Stimulated activated CD4-positive, alpha-beta T cell treated with anti-CD3 and anti-CD28 coated beads, Interleukin-1b, Interleukin-23, amount 100 ng/mL, for 24 hours (primary cell): ENCODE measurements at places on chromosomes 16 and 17.

DNA sequence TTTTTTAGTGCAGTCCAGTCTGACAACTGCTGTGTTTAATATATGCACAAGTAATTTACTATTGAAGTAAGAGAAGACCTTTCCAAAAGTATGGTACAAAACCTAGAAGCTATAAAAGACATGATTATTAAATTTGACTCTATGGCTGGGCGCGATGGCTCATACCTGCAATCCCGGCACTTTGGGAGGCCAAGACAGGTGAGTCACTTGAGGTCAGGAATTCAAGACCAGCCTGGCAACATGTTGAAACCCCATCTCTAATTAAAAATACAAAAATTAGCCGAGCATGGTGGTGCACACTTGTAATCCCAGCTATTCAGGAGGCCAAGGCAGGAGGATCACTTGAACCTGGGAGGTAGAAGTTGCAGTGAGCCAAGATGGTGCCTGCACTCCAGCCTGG is 41.4 kb upstream of the VWA3A start:
- DNase-seq: no peak

DNA sequence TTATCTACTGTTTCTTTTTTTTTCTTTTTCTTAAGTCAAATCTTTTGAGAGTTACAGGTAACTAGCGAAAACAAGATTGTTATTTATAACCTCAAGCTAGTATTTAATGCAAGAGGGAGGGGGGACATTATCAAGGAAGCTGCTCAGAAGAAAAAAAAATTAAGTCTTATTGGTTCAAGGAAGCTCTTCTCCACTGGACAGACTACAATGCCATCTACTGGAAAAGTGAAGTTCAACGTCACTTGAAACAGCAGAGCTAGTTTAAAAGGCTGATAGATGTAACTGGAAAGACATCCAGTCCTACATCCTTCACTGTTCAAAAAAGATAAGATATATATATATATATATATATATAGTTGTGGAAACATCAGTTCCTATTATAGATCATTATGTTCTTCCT is 418.0 kb upstream of the PSMD7 start:
- no peak for DNase-seq

- DNase-seq: peak; percentile 11
Observed at GRCh38 chr16:68417711-68418301, 30.5 kb downstream of the SMPD3 start.

- no peak for DNase-seq
Observed at GRCh38 chr17:82349287-82349701, 9.8 kb upstream of the TEX19 start.

DNA sequence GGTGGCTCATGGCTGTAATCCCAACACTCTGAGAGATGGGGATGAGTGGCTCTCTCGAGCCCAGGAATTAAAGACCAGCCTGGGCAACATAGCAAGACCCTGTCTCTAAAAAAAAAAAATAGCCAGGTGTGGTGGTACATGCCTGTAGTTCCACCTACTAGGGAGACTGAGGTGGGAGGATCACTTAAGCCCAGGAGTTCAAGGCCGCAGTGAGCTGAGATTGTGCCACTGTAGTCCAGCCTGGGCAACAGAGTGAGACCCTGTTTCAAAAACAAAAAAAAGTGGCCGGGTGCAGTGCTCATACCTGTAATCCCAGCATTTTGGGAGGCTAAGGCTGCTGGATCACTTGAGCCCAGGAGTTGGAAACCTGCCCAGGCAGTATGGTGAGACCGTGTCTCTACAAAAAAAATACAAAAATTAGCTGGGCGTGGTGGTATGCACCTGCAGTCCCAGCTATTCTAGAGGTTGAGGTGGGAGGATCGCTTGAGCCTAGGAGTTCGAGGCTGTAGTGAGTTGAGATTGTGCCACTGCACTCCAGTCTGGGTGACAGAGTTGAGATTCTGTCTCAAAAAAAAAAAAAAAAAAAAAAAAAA is 3.0 kb downstream of the C16orf54 start:
- DNase-seq: no peak

- DNase-seq: no peak
Observed at GRCh38 chr17:31967648-31968047, 30.8 kb downstream of the SUZ12 start.

GRCh38 chr16:3152027-3152276 is 17.1 kb downstream of the ZNF213 start:
- no peak for DNase-seq

DNA sequence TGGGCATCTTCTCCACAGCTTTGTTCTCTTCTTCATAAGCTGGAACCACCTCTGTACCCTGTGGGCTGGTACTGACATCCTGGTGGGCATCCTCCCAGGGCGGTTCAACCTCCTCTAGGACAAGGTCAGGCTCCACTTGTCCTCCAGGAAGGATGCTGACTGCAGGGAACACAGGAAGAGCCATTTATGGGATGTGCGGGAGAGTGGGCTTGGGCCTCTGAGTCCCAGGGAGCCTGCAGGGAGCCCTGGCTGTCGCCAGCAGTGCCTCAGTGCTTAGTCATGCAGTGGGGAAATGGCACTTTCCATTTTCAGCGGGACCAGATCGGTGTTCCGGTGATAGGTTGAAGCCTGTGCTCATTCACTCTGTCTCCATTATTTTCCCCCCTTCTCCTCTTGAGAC is 20.5 kb downstream of the CNGB1 start:
- no peak for DNase-seq

- DNase-seq: no peak
Observed at GRCh38 chr16:72149676-72150464, 22.1 kb downstream of the PMFBP1 start.

DNA sequence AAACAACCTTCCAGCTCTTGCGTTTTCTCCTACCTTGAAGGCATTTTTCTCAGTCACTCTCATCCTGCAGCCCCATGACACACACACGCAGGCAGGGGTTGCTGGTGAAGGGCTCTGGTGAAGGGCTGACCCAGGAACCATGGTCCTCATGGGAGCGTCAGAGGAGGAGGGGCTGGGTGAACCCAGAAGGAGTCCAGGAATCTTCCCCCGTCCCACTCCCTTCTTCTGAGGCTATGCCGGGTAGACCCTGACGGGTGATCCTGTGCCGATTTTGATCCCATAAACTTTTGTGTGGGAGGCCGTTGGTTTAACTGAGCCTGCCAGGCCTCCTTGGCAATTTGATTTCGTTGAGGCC is 278.4 kb upstream of the FOXF1 start:
- no peak for DNase-seq

DNA sequence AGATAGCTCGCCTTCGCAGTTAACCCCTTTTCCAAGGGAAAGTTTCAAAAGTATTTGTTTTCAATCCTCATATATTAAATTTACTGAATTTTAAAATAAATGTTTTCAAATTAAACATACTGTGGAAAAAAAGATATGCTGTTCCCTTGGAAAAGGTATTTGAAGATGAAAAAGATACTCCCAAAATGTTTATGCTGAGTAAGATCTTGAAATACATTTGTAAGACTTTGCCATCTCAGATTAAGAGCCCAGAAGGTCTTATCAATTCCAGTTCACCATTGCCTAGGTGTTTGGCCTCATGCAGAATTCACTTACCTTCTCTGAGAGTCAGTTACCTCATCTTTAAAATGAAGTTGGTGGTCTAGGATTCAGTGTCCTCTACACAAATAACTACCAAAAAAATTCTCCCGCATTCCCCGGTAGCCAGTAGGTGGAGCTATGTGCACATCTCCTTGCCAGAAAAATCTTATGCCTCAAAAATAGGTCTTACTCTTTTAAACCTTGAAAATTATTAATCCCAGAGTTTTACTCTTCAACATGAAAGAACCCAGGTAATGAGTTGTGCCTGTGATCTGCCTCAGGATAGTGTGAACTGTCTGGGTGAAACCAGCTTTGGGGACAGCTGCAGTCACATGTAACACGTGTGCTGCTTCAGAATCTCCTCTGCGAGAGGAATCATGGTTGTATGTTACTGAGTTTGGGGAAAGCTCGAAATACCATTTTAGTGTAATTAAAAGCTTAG is 178.3 kb downstream of the MRTFB start:
- DNase-seq: peak; percentile 17

DNA sequence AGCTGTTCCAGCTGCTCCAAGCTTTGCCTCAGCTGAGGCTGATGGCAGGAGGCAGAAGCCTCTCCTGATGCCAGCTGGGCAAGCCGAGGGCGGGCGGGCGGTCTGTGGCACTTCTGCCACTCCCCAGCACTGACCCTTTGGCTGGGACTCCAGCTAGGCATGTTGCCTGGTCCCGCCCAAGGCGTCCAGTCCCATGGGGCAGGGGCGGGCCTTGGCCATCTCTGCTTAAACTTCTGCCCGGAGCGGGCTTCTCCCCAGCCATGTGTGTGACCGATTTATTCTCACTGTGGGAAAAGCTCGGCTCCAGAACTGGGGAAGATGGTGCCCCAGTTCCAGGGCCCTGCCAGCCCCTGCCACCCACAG is 349.1 kb downstream of the SEC14L1 start:
- no peak for DNase-seq

DNA sequence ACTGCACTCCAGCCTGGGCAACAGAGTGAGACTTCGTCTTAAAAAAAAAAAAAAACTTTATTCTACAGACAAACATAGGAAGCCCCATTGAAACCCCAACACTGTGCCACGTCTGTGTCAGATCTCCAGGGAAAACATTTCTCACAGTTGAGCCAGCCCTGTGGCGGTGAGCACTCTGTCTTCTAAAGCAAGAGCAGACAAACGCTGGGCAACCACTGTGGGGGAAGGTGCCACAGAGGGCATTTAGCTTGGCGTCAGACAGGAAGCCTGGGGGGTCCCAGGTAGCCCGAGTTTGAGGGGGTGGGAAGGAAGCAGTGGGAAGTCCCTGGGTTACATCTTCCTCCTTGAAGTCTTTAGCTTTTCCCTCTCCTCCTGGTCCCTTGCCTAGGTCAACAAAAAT is 16.0 kb downstream of the C17orf100 start:
- no peak for DNase-seq

- peak; percentile 97 for DNase-seq
Observed at GRCh38 chr17:59565171-59565958, at the start of gene DHX40. Gene DHX40 (plus strand): TSS chr17:59565610. CDS start chr17:59565672, 62 bp downstream.

- no peak for DNase-seq
Observed at GRCh38 chr17:34308371-34308770, 10.9 kb upstream of the CCL8 start.

GRCh38 chr17:37847102-37847501 is 77.1 kb upstream of the TBC1D3K start:
- no peak for DNase-seq
